ENCODE measurements at places on chromosomes 1 and 21.

GRCh38 chr1:47459253-47459788 is 21.5 kb downstream of the FOXD2 start:
- no peak for DNase-seq

GRCh38 chr1:6294080-6294889 is 33.4 kb upstream of the GPR153 start:
- no peak for DNase-seq

- no peak for DNase-seq
Measured at GRCh38 chr1:33359931-33360330, 39.0 kb upstream of the A3GALT2 start.

- DNase-seq, result no peak
Measured at GRCh38 chr1:40855513-40855912, 6.7 kb downstream of the CITED4 start.

DNA sequence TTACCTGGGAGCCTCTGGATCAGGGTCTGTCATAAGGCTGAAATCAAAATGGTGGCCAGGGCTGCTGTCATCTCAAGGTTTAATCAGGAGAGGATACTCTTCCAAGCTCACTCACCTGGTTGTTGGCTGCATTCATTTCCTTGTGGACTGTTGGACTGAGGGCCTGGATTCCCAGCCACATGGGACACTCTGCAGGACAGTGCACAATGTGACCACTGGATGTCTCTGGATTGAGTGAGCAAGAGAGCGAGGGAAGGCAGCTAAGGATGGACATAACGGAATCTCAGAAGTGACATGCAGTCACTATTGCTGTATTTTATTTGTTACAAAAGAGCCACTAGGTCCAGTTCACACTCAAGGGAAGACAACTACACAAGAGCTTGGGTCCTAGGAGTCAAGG is 229.1 kb downstream of the S1PR1 start:
- no peak for DNase-seq

GRCh38 chr1:16067127-16067768 is 6.2 kb downstream of the FAM131C start:
- no peak for DNase-seq

DNA sequence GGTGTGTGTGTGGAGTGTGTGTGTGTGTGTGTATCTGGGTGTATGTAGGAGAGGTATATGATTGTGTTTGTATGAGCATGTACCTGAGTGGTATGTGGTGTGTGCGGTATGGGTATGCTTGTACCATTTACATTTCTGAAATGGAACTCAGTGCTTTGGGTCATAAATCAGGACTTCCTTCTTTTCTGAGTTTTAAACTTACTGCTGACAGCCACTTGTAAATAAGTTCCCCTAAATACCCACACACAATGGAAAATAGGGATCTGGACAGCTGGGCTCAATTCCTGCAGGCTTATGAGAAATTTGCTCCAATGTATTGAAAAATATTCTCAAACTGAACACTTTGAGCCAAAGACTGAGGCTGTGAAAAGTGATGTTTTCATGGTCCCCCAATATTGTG is 293.6 kb downstream of the HLX start:
- DNase-seq, result no peak

DNA sequence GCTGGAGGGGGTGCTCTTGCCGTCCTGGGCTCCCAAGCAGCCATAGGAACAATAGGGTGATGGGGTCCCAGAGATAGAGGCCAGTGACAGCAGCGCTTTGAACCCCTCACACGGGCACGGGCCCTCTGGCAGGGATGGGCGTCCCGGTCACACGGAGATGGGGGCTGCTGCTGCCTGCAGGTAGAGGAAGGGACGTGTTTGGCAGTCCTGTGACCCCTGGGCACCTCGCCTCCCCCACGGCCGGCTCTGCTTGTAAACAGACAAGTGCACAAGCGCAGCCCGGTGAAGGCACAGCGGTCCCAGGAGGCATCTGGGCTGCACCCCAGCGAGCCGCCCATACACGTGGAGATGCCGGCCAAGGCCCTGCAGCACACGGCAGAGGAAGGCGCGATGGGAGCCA is 36.5 kb upstream of the PDE9A start:
- no peak for DNase-seq

- no peak for DNase-seq
Measured at GRCh38 chr21:45555251-45555556, 13.0 kb upstream of the SLC19A1 start.
